ENCODE measurements at places on chromosomes 11 and 22.
A peak's percentile ranks its signal among the peaks of the same experiment; 100 is the strongest.

DNA sequence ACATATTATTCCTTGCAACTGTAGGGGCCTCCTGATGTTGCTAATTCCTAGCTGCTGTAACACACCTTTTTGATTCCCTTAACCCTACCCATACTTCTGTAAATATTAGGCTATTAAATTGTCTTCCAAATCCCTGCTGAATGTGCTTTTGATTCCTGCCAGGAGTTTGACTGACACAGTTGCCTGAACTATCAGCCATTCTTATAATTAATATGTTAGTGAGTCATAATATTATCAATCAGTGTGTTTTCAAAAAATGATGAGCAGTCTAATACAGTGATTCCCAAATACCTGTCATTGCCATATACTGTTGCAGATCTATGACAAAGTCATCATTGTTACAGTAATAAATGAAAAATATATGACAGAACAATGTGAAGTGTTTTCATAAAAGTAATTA is 15.9 kb upstream of the FANCF start:
- no peak for DNase-seq

DNA sequence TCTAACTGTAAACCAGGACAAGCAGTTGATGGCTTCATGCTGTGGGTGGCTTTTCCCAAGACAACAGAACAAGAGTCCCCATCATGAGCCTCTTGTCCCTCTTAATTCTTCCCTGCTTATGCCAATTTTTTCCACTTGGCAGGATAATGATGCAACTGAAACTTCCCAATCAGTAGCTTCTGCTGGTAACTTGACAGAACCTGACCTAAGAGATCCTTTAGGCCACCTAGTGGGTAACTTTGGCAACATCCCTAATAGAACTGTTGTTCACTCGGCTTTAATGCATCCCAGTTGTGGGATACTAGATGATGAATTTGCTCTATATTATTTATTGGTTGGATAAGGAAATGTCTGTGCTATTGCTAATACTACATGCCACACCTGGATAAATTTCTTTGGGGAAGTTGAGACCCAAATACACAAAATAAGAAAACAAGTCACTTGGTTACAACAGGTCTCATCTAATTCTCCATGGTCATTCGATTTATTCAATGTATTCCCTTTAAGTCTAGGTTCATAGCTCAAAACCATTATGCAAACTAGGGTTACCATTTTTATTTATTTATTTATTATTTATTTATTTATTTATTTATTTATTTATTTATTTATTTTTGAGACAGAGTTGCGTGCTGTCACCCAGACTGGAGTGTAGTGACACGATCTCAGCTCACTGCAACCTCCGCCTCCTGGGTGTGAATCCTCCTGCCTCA is 41.4 kb upstream of the NFAM1 start:
- DNase-seq = peak; percentile 8

DNA sequence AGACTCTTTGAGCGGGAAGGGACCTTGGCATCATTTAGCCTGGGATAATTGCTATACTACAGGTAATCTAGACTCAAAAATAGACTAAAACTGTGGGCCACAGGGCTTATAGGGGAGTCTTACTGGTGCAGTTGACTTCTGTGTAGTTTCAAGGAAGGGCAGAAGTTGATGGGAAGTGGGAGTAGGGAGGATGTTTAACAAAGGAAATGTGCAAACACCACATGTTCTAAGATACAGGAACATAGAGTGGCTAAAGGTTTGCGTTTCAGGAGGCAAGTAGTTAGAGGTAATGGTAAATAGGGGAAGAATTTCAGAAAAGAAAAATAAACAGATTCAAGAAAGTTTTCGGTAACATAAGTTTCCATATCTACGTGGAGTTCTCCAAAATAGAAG is 14.4 kb upstream of the SORL1 start:
- no peak for DNase-seq

DNA sequence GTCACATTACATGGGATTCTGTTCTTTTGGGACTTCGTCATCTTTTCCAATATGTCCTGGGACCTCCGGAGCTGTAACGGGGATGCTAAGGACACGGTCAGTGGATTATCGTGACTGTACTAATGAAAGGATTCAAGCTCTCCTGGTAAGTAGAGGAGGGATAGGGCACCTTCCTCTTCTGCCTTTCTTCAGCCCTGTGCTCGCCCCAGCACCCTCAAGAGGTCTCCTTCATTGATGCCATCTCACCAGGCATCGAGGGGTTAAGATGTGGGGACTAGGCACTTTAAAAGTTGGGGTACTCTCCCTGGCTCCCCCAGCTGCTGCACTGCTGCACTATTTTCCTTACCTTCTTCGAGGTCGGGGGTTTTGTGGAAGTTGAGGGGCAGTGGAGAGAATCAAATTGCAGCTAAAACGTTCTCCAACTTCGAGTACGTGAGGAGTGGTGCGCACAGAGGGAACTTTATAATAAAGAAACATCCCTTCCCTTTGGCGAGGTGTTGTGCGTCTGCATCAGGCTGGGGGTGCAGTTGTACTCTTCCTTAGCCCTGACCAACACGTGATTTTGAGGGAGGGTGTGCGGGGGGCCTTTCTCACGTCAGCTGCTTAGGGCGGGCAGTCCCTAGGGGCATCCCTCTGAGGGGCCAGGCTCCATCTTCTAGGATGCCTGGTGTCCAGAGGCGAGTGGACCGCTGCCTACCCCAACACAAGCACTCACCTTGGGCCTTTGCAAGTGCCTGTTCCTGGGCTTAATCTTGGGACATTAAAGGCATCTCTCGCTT is 96.1 kb downstream of the GRAMD1B start:
- no peak for DNase-seq

DNA sequence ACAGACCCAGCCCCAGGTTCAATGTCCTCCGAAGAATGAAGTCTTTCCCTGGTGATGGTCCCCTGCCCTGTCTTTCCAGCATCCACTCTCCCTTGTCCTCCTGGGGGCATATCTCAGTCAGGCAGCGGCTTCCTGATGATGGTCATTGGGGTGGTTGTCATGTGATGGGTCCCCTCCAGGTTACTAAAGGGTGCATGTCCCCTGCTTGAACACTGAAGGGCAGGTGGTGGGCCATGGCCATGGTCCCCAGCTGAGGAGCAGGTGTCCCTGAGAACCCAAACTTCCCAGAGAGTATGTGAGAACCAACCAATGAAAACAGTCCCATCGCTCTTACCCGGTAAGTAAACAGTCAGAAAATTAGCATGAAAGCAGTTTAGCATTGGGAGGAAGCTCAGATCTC is 14.1 kb downstream of the APOL1 start:
- no peak for DNase-seq

- DNase-seq = no peak
Observed at GRCh38 chr11:35590412-35590811, 27.8 kb upstream of the FJX1 start.

DNA sequence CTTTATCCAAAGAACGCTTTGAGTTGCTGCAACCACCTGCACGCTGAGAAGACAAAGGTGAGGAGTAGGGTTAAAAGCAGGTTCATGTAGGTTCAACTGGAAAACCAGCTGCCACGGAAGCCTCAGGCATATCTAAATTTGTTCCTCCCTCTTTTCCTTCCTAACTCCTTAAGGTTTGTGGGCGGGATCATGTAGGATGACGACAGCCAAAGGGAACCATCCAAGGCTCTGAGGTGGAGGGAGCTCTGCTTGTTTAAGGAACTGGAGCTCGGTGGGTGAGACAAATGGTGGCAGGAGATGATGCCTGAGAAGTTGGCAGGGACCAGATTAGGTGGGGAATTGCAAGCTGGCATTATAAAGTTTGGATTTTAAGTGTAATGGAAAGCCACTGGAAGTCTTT is 60.3 kb downstream of the SPON1 start:
- DNase-seq = no peak

DNA sequence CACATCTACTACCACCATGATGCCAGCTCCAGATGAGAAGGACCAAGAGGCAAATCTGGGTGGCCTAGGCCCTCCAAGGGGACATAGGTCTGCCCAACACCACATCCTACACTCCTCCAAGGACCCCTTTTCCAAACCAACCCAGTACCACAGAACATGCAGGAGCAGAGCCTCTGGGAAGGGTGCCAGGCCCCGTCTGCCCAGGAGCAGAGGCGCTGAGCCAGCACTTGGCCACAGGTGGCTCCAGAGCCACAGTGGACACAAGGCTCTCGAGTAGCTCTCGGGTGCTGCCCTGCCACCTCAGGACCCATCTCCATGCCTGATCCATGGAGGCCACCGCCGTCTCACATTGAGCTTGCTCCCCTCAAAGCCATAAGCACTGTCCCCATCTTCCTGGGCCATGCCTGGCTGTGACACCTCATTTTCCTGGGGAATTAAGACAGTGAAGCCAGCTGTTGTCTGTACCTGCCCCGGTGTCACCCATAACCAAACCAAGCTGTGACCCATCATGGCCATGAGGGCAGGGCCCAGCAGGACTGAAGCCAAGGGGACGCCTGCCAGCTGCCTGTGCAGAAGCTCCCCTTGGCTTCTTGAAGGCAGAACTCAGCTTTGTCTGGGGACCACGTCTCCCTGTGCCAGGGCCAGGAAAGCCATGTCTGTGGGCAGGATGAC is 7.4 kb downstream of the MOB2 start:
- no peak for DNase-seq

DNA sequence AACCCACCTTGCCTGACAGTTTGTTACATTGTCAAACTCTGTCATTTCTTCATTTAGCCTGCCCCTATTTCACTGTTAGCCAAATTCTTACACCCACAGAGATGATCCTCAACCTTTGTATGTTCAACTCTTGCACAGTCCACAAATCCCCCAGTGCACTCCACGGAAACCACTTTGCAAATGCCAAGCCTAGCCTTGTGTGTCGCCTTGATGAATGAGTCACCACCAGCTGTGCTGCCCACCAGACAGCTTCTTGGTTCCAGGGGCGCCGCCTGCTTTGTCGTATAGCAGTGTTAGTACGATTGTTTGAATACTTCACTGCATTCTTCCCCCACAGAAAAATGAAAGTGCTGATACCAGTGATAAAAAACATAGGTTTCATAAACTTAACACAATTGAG is 686.3 kb downstream of the NTM start:
- DNase-seq = no peak

DNA sequence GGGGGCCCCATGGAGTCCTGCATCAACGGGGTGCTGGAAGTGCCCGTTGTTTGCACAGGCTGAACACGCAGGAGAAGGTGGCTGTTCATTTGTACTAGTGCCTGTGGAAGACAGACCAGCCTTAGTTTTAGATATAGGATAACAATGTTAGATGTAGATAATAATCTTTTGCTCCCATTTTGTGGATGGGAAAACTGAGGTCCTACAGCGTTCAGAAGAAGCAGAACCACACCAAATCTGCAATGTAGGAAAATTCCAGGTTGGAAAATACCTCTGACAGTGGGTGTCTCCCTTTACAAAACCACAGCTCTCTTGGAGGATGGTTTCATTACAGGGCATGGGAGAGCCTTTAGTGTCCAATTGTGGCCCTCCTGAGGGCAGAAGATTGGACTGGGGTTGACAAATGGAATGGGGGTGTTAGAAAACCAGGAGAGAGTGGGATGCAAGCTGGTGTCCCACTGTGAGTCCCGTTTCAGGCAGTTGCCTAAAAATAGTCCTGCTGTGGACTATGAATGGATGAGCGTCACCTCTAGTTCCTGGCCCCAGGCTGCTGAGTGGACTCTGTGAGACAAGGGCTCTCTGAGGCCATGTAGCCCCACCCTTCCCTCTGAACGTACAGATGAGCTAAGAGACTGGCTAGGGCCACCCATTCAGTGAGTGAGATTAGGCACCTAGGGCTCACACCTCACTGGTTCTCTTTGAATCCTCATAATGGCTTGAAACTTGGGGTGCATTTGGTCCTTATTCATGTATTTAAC is 508.8 kb downstream of the MN1 start:
- no peak for DNase-seq

- no peak for DNase-seq
Observed at GRCh38 chr11:130197386-130198035, 37.9 kb downstream of the ST14 start.

- DNase-seq = no peak
Observed at GRCh38 chr11:68804786-68805185, 36.9 kb downstream of the CPT1A start.

DNA sequence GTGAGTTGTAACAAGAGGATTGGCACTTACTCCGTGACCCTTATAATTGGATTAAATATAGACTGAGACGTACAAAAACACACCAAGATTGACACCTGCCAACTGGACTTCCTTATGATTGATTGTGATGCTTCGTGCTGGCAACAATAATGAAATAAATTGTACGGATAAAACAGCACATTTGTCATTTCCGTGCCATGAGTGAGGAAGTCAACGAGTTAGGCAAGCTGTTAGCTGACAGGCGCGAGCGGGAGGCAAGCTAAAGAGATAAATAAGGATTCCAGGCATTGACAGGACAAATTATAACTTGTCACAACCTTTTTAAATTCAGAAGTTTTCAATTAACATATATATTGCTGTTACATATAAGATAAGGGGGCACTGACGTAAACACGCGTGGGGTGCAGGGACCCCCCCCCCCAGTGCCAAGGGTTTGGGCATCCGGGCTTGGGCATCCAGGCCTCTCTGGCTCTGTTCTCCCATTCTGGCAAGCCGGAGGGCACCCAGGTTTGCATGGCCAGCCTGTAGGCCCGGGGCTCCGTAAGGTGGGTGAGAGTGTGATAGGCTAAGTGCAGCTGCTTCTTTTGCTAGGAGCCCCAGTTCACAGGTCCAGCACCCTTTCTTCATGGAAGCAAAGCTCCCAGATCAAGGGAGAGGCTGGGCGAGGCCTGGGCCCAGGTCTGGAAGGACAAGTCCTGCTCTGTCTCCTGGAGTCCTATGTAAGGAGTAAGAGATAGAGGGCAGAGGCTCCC is 11.2 kb upstream of the PAX6 start:
- no peak for DNase-seq

GRCh38 chr11:118338637-118339061 is 3.9 kb downstream of the CD3D start:
- DNase-seq = peak; percentile 90

GRCh38 chr22:48368975-48369525 is 1458.6 kb downstream of the BRD1 start:
- DNase-seq = no peak

DNA sequence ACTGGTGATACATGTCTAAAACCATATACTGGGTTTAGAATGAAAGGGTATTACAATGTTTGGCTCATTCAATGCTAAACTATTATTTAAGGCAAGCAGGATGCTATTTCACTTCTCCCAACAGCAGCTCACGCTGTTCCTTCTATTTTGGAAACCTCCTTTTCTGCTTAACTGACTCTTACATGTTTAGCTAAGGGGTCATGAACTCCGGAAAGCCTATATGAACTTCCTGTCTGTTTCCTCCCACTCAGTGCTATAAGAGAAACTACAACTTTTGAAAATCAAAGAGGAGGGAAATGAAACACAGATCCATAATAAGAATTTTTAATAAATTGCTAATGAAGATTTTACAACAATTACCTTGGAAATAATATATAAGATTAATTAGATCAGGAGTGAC is 30.9 kb downstream of the SLC36A4 start:
- DNase-seq = no peak

Data from stimulated activated CD4-positive, alpha-beta T cell treated with anti-CD3 and anti-CD28 coated beads, Interleukin-15, amount 100 ng/mL, for 24 hours (primary cell).